ENCODE measurements at places on chromosomes 6 and 20. TPM values are rescaled to one million over a fixed set of nuclear protein-coding genes. Genes with fewer than 3 reads are reported as not detected.

DNA sequence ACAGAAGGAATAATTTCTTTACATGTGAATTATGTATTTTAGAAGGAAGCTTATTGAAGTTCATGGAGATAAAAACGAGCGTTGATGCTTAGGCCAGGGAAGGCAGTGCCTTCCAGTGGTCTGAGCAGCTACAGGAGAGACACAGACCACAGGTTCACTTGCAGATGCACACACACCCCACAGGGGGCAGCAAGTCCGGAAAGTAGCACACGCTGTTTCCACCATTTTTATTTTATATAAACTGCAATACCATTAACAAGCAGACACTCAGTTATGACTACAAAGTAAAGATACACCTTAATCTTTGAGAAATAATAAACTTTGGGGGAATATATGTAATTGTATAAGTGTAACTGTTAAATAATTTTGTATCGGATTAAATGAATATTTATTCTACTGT, 13.5 kb upstream of the DACT2 start:
- no peak for DNase-seq

GRCh38 chr6:148885136-148885865, 138.5 kb downstream of the UST start:
- DNase-seq, result no peak

DNA sequence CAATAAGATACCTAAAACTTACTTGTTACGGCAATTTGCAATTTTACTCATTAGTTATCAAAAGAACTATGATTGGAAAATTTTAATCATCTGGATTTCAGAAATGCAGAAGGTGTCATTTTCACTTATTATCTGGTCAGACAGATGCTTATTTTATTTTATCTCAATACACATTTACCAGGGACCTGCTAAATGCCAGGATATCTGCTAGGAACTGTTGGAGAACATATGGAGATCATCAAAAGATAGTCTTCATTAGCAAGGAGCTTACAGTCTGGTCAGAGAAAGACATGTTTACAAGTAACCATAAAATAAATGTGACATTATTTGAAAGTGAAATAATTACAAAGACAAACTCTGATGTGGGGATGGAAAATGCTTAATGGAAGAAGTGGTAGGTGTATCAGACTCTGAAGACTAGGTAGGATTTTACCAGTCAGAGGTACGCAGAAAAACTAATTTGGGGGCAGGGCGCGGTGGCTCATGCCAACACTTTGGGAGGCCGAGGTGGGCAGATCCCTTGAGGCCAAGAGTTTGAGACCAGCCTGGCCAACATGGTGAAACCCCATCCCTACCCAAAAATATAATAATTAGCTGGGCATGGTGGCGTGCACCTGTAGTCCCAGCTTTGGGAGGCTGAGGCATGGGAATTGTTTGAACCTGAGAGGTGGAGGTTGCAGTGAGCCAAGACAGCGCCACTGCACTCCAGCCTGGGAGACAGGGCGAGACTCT, 137.8 kb downstream of the MYB start:
- no peak for DNase-seq

DNA sequence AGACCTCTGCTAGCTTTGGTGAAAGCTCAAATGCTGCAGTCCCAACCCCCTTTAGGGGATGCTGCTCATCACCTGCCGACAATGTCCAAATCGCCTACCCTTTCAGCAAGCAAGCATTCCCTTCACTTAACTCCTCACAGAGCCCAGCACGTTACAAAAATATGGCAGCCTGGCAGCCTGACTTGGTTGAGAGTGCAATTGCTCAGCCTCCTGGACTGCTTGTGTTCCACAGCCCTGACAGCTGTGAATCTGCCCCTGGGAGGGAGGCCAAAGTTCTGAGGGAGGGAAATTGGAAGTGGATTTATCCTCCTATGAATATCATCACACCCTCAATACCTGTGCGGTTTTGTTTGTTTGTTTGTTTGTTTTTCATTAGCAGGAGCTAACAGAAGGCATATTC, 231.0 kb downstream of the HIVEP2 start:
- no peak for DNase-seq

- no peak for DNase-seq
Observed at GRCh38 chr6:139640448-139640847, 266.0 kb upstream of the CITED2 start.

DNA sequence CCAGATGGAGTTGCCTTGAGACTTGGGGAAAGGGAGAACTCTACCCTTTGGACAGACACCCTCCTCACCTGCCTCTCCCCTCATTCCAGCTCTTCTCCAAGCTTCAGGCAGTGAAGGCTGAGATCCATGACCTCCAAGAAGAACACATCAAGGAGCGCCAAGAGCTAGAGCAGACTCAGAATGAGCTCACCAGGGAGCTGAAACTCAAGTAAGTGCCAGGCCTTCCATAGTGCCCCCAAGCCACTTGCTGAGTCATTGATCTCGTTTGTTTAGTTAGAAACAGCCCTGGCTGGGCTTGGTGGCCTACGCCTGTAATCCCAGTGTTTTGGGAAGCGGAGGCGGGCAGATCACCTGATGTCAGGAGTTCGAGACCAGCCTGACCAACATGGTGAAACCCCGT, 39.2 kb downstream of the KIF3B start:
- no peak for DNase-seq

GRCh38 chr20:44145131-44145775, 41.7 kb downstream of the JPH2 start:
- DNase-seq, result no peak

The BMP7 gene
- not detected for total RNA-seq

The EYS gene
- not detected for total RNA-seq

Measured in T-cell (primary cell).